ENCODE measurements at places on chromosomes 4 and X. TPM values are rescaled to one million over a fixed set of nuclear protein-coding genes. Genes with fewer than 3 reads are reported as not detected.

The CABS1 gene
- not detected for total RNA-seq

The MAGEA9B gene
- not detected for total RNA-seq

The KLHL13 gene
- 36.2 TPM for total RNA-seq

The AWAT2 gene
- not detected for total RNA-seq

The ZNF157 gene
- total RNA-seq = 2.6 TPM

The UNC5C gene
- total RNA-seq = 17.3 TPM

The SPARCL1 gene
- 261 TPM for total RNA-seq

The SMARCA1 gene
- total RNA-seq = 89.6 TPM

The MEPE gene
- total RNA-seq = not detected

The SLC38A5 gene
- 103 TPM for total RNA-seq

The AKAP14 gene
- not detected for total RNA-seq

The KCNE5 gene
- 3.9 TPM for total RNA-seq

The DUX4 gene
- total RNA-seq = not detected

The MTNR1A gene
- total RNA-seq = 1.6 TPM

The PFKFB1 gene
- total RNA-seq = not detected

The COQ2 gene
- 15.3 TPM for total RNA-seq

The TMEM271 gene
- total RNA-seq = 1.3 TPM

The ALPK1 gene
- 13.1 TPM for total RNA-seq

The VEGFC gene
- total RNA-seq = 10.6 TPM

The KCNIP4 gene
- 16.3 TPM for total RNA-seq

The MAGEA8 gene
- total RNA-seq = not detected

The CAPN6 gene
- 67.9 TPM for total RNA-seq

The LAP3 gene
- total RNA-seq = 60.1 TPM

The CLDN2 gene
- total RNA-seq = 0.49 TPM

The USP51 gene
- total RNA-seq = 9.1 TPM

The XAGE2 gene
- not detected for total RNA-seq

The MAOA gene
- total RNA-seq = 58.4 TPM

The HHIP gene
- total RNA-seq = 33.3 TPM

The PGAM4 gene
- total RNA-seq = not detected

The XAGE1A gene
- not detected for total RNA-seq

The GIMD1 gene
- 0.49 TPM for total RNA-seq

The ACSL4 gene
- total RNA-seq = 54.6 TPM

The DRP2 gene
- 3.7 TPM for total RNA-seq

The BMX gene
- total RNA-seq = 1.7 TPM

The SLC16A2 gene
- total RNA-seq = 17.8 TPM

Data from camera-type eye (tissue), 1 donor.